CD4-positive, alpha-beta T cell treated with Interleukin-17A for 1 hour (primary cell): ENCODE measurements at places on chromosomes 2 and 18.
A peak's percentile ranks its signal among the peaks of the same experiment; 100 is the strongest.

DNA sequence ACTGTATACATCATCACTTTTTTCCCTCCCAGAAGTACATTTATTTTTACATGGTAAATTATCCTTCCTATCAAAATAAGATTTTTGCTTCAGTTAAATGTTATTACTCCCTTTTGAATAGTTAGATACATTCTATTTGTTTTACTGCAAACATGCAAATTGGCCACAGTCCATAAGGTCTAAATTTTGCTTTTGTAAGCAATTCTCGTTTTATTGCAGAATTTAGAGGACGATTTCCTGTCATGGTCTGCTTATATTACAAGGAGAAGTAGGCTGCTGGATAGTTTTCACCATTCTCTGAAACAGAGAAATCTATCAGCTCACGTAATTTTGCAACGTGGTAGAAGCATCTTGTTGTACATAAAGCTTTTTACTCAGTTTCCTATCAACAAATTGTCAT is 1632.5 kb downstream of the LRP1B start:
- DNase-seq: no peak

- no peak for DNase-seq
Observed at GRCh38 chr18:75054046-75054445, 154.9 kb downstream of the PTGR3 start.

GRCh38 chr18:79702906-79703305 is 23.3 kb downstream of the CTDP1 start:
- DNase-seq: no peak

GRCh38 chr2:195902857-195903256 is 165.8 kb downstream of the DNAH7 start:
- no peak for DNase-seq

- no peak for DNase-seq
Observed at GRCh38 chr2:53780056-53780455, 6.7 kb downstream of the ASB3 start.

DNA sequence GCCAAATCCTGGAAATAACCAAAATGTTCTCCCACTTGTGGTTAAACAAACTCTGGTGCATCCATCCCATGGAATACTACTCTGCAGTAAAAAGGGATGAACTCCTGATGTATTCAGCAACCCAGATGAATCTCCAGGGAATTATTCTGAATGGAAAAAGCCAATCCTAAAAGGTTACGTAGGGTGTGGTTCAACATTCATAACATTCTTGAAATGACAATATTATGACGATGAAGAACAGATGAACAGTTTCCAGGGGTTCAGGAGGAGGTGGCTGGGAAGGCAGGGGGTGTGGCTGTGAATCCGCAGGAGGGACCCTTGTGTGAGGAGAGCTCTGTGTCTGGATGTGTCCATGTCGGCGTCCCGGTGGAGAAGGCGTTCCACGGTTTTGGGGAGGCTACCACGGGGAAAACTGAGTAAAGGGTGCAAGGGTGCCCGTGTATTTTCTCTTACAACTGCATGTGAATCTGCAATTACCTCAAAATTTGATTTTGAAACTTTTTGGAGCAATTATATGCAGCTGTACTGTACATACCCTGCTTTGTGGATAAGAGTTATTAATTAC is 47.3 kb downstream of the KCNG2 start:
- DNase-seq: no peak

GRCh38 chr2:144944546-144945220 is 424.8 kb upstream of the ZEB2 start:
- DNase-seq: no peak

DNA sequence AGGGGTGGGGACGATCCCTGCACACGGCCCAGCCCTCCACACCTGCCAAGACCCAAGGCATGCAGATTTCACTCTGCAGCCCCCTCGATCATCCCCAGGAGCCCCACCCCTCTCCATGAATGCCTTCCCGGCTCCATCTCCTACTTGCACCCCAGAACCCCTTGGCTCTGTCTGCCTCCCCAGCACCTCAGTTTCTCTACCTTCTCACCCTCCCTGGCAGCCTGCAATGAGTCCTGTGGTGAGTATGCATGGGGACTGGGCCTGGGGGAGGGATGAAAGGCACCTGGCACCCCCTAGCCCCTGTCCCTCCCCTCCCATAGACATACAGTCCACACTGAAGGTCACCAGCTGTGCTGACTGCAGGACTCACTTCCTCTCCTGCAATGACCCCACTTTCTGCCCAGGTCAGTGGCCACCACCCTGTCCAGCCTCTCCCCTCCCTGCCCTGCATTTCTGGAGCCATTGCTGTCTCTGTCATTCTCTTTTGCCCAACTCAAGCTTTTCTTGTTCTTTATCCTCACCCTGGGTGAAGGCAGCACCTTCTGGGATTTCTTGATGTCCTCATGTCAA is 1.0 kb downstream of the TEX51 start:
- DNase-seq: no peak

- DNase-seq: peak; percentile 41
Observed at GRCh38 chr2:183035954-183036669, 2.1 kb downstream of the NCKAP1 start.

- DNase-seq: no peak
Observed at GRCh38 chr18:7000484-7001096, 117.0 kb downstream of the LAMA1 start.
